ENCODE measurements at places on chromosomes 12 and 14.

GRCh38 chr14:80669426-80669825 is 272.1 kb downstream of the CEP128 start:
- no peak for DNase-seq

DNA sequence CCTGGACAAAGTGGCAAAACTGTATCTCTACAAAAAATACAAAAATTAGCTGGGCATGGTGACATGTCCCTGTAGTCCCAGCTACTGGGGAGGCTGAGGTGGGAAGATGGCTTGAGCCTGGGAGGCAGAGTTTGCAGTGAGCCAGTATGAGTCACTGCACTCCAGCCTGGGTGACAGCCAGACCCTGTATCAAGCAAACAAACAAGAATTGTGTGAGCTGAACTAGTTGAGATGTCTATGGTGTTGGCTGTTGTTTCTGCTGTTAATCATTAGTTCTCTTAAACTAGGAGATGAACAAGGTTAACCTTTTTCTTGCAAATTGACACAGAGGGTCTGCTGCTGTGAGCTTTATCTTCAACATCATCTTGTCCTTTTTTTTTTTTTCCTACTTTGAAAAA is 23.6 kb downstream of the RASSF3 start:
- DNase-seq, result peak; percentile 81

DNA sequence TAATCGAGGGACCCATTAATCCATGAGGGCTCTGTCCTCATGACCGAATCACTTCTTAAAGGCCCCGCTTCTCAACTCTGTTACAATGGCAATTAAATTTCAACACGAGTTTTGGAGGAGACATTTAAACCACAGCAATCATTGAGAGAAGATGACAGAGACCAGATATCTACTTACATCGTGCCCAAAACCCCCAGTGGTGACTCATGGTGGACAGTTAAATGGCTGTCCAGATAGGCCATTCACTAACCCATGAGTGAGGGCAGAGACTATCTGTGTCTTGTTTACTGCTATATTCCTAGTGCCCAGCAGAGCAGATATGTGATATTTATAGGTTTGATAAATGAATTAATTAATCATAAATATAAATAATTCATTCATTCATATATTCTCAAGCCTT is 20.0 kb upstream of the FLVCR2 start:
- no peak for DNase-seq

GRCh38 chr12:123089631-123090353 is 61.1 kb downstream of the PITPNM2 start:
- peak; percentile 98 for DNase-seq

- no peak for DNase-seq
These were observed 24.2 kb upstream of the NT5DC3 start for GRCh38 chr12:103865151-103865730.

DNA sequence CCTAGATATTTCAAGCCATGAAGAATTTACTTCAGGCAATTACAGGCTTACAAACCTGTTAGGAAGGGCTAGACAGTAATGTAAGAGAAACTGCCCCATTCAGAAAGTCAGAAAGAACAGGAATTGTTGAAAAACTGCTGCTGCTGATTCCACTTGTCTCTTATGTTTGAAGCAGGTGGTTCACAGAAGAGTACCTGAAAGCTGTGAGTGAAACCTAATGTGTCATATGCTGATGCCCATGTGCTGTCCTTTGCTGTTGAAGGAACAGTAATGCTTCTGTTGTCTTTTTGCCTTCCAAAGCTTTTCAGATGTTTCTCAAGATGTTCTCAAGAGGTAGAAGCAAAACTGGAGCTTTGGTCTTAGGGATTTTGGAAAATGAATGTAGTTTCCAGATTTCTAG is 39.0 kb downstream of the MNAT1 start:
- DNase-seq, result no peak

DNA sequence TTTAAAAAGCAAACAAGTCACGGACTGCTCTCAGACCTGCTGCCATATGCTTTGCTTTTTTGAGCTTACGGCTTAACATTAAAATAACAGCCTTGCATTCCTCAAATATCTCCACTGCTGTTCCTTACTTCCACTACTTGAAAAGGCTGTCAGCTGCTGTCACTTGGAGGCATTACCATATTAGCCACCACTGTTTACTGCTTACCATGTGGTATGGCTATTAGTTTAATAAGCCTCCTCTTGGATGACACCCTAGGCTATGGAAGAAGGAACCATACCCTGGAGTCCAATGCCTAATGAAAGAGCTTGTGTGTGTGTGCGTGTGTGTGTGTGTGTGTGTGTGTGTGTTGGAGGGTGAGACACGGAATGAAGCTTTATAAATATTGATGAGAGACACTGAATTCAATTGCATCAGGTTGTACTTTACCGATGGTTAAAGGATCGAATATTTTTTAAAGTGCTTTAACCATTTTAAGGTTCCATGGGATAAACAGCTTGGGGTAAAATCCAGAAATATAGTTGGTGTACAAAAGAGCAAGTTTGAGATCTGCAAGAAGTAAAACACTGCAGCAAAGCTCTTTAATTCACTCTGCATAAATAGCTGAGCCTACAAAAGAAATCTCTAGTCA is 174.5 kb downstream of the TTC7B start:
- no peak for DNase-seq

DNA sequence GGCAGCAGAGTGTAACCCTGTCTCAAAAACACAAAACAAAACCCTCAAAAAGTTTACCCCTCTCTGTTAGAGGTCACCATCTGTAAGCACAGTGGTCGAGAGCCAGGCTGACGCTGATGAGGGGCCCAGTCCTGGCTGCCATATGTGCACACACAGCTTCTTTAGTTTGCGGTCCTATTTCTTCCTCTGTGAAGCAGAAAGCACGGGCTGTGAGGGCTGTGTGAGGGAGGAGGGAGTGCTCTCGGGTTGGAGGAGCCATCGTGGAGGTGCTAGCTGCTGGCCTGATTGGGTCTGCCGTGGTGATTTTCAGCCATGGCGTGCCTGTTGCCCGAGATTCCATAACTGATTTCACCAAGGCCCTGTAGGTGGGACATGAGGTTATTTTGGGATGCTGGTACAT is 3.5 kb downstream of the ULK1 start:
- no peak for DNase-seq

- no peak for DNase-seq
These were observed 32.9 kb upstream of the IGF1 start for GRCh38 chr12:102513272-102513671.

DNA sequence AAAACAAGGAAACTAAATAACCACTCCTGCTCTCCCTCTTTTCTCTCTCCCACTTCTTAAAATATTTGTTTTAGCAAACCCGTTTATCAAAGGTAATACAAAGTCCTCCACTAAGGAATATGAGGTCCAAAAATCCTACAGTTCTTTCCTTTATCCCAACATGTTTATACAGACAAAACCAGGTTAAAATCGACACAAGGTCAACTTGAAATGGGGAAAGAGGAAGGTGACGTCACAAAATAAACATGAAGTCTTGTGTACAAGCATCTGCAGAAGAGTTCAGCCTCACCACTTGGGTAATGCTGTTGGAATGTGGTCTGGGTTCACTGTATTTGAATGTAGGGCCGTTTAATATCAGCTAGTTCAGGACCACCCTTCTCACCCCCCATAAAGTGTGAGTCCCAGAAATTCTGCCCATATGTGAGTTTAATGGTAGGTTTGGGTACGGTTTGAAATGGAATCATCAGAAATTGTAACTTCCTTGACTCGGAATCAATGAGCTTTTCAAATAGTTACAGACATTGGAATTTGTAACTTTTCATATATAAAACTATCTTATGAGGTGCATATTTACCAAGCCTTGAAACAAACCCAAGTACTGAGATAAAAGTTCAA is 120.0 kb upstream of the SLC38A2 start:
- peak; percentile 63 for DNase-seq

- peak; percentile 25 for DNase-seq
These were observed 496.4 kb downstream of the PCNX1 start for GRCh38 chr14:71403656-71404055.

- DNase-seq, result no peak
These were observed at the start of gene OR6C68 for GRCh38 chr12:55492078-55492477. Gene OR6C68, plus strand, starts transcription at chr12:55492378. Its CDS starts 0 bp downstream, at chr12:55492378.

GRCh38 chr12:59396519-59396918 is 199.3 kb upstream of the SLC16A7 start:
- no peak for DNase-seq

DNA sequence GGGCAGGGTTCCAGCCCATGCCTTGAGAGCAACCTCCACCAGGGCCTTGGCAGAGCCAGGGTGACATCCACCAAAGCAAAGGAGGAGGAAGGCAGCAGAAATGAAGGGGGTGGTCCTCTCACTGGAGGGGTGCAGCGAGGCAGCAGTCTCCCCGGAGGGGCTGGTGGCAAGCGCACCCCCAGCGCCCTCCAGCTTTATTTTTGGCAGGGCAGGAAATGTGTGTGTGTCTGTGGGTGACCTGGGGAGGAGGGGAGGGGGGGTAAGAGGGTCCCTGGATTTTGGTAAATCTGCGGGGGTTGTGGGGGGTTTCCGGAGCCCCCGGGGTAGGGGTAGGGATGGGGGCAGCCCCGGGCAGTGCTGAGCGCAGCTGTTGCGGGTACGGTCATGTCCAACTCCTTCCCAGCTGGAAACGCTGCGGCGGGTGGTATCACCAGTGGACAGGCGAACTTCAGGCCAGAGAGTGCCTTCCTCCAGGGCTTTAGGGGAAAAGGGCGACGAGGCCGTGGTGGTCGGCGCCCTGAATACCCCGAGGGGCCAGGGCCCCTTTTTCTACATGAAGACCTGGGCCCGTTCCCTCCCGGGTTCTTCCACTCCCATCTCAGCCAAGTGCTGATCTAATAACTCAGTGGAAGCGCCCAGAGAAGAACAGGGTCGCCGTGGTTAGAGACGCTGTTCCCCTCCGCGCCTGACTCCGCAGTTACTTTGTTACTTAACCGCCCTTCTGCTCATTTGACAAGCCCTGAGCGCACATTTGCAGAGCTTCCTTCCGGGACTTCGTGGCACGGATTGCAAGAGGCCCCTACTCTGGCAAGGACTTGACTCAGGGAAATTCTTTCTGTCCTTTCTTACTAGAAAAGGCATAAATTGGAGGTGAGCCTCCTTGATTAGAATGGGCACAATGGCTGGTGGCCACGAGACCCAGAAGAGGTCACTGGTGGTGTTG is 55.2 kb downstream of the FOS start:
- DNase-seq, result no peak

DNA sequence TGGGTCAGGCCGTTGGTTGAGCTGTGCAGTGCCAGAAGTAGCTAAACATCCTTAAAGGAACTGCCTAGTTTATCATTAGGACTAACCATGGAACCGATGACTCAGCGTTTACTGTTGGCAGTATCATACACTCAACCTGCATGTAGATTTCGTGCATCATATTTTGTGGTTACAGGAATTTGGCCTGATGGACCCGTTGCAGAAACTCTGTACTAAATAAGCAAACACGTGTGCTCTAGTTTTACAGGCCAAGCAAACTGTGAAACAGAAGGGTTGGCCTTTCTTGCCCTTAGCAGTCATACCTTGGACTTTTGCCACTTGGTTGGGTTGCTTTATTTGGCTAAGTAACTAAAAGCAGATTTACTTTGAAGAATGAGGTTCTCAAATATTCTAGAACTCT is 35.6 kb downstream of the DGLUCY start:
- DNase-seq, result peak; percentile 92

- no peak for DNase-seq
These were observed 34.2 kb downstream of the ARID4A start for GRCh38 chr14:58332561-58332960.

- DNase-seq, result no peak
These were observed 28.3 kb downstream of the NRDE2 start for GRCh38 chr14:90303473-90303872.

DNA sequence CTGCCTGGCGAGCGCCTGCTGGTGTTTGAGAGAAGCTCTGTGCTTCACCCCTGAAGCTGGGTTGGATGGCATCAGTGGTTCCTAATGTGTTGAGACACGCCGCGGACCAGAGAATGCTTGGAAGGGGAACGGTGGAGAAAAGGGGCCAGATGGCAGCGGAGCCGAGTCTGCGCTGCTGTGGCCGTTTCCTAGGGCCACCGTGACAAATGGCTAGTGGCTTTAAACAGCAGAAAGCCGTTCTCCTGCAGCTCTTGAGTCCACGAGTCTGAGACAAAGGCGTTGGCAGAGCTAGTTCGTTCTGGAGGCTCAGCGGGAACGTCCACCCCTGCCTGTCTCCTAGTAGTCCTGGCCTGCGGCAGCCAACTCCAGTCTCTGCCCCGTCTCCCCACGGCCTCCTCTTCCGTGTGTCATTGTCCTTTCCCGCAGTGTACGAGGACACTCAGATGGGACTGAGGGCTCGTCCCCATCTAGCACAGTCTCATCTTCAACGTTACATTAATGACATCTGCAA is 103.6 kb downstream of the ADGRD1 start:
- no peak for DNase-seq

- no peak for DNase-seq
These were observed 95.9 kb downstream of the SLC35F4 start for GRCh38 chr14:57769863-57770523.

DNA sequence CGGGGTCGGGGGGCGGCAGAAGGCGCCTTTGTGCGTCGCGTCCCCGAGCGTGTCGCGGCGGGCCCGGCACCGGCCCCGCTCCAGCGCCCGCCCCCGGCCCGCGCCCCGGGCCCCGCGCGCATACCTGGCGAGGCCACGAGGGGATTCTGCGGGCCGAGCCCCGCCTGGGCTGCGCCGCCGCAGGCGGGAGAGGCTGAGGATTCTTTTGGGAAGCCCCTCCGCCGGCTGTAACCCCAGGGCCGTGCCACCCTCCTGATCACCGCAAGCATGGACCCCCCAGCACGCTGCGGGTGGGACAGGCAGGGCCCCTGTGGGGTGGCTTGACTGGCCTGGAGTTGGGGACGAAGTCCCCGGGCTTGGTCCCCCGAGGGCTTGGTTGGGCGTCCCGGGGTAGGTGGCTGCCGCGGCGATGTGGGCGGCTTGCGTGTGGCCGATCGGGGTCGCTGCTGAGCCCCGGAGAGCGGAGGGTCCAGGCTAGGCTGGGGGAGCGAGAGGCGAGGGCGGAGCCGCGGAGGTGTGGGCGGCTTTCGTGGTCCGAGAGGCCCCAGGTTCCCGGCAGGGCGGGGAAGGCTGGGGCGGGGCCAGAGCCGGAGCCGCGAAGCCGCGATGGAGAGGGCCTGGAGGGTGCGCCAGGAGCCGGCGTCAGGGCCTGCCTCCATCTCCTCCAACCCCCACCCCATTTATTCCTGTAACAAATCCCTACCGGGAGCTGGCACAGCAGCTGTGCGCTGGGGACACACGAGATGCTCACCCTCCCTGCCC is 28.4 kb upstream of the GPR132 start:
- DNase-seq, result peak; percentile 85

GRCh38 chr14:92460916-92461579 is 52.5 kb upstream of the RIN3 start:
- DNase-seq, result no peak

GRCh38 chr12:21725731-21726130 is 48.8 kb downstream of the KCNJ8 start:
- no peak for DNase-seq

DNA sequence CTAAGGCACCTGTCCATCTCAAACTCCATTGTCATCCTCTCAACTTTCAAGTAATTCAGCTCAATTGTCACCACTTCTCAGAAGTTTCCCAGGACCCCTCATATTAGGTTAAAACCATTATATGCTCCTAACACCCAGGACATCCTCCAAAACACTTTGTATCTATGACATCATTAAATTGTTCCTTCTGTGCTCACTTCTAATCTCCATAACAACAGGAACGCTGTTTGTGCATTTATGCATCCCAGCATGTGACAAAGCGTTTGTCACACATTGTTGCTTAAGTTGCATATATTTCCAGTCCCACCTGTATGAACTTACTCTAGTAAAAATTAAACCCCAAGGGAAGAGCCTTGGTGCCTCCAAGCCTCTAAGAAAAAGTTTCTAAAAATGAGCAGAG is 133.9 kb downstream of the TBX5 start:
- no peak for DNase-seq
